Karpas-422 (cell line): ENCODE measurements at places on chromosomes 1 and 21.

DNA sequence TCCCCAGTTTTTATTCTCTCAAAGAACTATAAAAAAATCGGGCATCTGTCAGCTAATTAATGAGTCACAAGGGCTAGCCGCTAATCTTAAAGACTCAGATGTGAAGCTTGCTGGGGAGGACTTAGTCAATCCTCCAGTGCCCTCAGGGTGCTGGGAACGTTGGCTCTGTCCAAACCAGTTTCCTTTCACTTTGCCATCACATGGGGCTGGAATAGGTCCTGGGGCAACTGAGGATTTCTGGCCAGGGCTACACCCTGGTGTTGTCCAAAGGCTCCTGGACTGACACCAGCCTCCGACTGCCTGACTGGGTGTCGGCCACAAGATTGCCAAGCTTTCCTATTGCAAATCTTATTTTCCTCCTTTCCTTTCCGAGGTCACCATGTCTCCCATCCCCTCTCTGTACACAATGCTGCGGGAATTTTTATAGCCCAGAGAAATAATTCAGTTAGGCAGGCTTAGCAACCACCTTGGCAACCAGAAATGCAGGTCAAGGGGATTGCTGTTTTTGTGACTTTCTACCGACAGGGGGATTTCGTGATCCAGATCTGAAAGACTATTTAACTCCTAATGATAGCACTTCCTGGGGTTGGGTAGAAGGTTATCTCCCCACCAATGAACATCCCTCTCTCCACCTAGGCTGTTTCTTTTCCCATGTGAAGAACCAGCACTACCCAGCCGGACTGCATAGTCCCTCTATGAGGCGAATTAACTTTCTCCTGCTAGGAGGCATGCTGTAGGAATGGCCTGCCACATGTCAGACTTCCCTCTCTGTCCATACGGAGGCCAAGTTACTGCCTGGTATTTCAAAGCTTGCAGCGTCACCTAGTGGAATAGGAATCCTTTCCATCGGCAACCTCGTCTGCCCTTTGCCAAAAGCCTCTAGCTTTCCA, 29.9 kb upstream of the CTBS start:
- no peaks in the 10 kb centered on the region for H3K36me3 ChIP-seq
- H3K4me1 ChIP-seq = no peaks in the 10 kb centered on the region
- H3K4me3 ChIP-seq = no peak overlapping the region
- H3K27ac ChIP-seq = no peak overlapping the region
- no peaks in the 10 kb centered on the region for H3K27me3 ChIP-seq

- no peak for DNase-seq
- no peaks in the 10 kb centered on the region for H3K27me3 ChIP-seq
- no peak overlapping the region for H3K27ac ChIP-seq
- H3K4me1 ChIP-seq = no peaks in the 10 kb centered on the region
- no peaks in the 10 kb centered on the region for H3K36me3 ChIP-seq
- no peak overlapping the region for H3K4me3 ChIP-seq
These were observed 364.2 kb upstream of the ZP4 start for GRCh38 chr1:238254935-238255334.

DNA sequence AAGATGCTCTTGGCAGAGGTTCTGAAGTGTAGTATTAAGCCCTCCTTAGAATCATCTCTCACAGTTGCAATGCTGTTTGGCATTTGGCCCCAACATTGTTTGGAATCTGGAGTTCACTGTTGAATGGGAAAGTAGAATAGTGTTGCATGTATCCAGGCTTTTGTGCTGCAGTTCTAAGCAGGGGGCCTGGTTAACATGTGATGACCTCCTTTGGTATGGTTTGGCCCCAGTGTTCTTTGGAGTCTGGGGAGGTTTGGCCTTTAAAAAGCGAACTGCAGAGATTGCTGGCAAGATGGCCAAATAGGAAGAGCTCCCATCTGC, 61.8 kb upstream of the PLD5 start:
- H3K36me3 ChIP-seq = no peaks in the 10 kb centered on the region
- H3K27ac ChIP-seq = no peak overlapping the region
- H3K4me1 ChIP-seq = no peaks in the 10 kb centered on the region

DNA sequence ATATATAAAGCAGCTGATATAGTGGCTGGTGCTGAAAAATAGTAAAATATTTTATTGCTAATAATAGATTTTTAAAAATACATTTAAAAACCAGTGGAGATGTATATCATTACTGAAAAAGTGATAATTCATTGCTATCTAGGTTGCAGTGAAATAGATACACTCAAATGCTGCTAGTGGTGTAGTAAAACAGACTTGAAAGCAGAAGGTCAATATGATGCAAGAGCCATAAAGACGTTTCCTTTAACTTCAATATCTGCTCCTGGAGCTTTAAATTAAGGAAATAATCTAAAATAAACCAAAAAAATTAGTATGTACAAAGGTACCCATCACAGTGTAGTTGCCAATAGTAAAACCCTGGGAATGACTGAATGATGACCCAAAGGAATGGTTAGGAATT, 26.2 kb downstream of the RHEX start:
- no peak for DNase-seq
- H3K36me3 ChIP-seq = no peaks in the 10 kb centered on the region
- H3K4me1 ChIP-seq = no peaks in the 10 kb centered on the region
- no peak overlapping the region for H3K4me3 ChIP-seq
- no peaks in the 10 kb centered on the region for H3K27me3 ChIP-seq
- H3K27ac ChIP-seq = no peak overlapping the region

DNA sequence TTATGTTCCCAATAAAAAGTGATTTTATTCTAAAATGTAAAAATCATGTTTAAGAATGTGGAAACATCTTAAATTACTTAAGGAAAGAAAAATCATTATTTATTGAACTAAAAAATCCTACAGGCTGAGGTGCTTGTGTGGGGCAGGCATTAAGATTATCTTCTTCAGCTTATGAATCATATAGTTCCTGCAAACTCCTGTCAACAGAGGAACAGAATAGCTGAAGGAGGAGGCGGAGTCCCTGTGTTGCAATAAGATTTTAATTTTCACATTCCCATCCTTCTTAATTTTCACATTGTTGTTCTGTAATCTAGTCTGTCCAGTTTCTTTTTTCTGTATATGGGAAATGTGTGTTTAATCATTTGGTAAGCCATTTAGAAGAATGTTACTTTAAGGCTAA, 20.6 kb upstream of the OLFML3 start:
- no peak overlapping the region for H3K4me3 ChIP-seq
- DNase-seq = no peak
- no peaks in the 10 kb centered on the region for H3K27me3 ChIP-seq
- no peak overlapping the region for H3K27ac ChIP-seq
- no peaks in the 10 kb centered on the region for H3K4me1 ChIP-seq

DNA sequence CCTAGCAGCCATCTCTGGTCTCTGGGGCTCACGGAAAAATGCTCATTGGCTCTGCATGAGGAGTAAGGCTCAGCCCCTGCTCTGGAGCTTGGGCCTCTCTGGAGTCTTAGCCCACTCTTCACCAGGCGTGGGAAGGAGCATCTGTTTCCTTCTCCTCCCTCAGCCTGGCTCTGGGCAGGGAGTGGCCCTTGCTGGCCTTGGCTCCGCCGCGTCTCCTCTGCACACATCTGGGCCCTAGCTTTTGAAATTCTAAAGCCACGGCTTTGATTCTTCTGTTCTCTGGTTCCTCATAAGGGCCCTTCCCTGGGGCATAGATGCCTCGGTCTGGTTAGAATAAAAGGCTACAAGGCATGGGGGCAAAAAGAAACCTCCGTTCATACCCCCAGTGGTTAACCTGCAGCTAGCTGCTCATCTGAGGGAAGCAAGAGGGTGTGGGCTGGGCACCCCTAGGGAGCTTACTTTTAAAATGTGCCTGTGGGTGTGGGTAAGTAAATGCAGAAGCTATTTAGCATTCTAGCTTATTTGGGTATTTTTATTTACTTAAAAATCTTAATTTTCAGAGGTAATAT, 145.6 kb downstream of the CAMTA1 start:
- H3K4me3 ChIP-seq = peak overlapping the region; percentile 61
- no peaks in the 10 kb centered on the region for H3K27me3 ChIP-seq
- peaks cover 49% of the 10 kb centered on the region for H3K4me1 ChIP-seq
- DNase-seq = peak; percentile 92
- H3K36me3 ChIP-seq = no peaks in the 10 kb centered on the region

GRCh38 chr21:31252091-31252490, 92.0 kb downstream of the TIAM1 start:
- no peaks in the 10 kb centered on the region for H3K4me1 ChIP-seq
- H3K27me3 ChIP-seq = no peaks in the 10 kb centered on the region
- DNase-seq = no peak
- no peaks in the 10 kb centered on the region for H3K36me3 ChIP-seq
- no peak overlapping the region for H3K27ac ChIP-seq

DNA sequence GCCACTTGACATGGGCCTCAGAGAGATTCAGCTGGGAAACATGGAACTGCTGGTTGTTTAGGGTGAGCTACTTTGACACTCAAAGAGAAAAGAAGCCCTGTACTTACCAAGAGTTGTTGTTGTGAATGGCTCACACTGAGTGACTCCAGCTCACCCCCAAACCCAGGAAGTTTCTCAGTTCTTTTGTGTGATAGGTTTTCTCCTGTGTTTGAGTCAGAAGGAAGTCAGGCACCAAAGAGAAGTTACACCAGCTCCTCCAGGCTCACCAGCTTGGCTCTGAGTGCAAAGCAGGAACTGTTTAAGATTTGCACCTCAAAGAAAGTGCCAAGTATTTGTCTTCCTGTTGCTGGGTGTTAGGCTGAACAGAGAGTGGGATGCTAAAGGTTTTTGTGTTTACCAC, 111.2 kb upstream of the PROX1 start:
- no peak for DNase-seq
- no peak overlapping the region for H3K27ac ChIP-seq
- no peaks in the 10 kb centered on the region for H3K4me1 ChIP-seq
- H3K4me3 ChIP-seq = no peak overlapping the region

DNA sequence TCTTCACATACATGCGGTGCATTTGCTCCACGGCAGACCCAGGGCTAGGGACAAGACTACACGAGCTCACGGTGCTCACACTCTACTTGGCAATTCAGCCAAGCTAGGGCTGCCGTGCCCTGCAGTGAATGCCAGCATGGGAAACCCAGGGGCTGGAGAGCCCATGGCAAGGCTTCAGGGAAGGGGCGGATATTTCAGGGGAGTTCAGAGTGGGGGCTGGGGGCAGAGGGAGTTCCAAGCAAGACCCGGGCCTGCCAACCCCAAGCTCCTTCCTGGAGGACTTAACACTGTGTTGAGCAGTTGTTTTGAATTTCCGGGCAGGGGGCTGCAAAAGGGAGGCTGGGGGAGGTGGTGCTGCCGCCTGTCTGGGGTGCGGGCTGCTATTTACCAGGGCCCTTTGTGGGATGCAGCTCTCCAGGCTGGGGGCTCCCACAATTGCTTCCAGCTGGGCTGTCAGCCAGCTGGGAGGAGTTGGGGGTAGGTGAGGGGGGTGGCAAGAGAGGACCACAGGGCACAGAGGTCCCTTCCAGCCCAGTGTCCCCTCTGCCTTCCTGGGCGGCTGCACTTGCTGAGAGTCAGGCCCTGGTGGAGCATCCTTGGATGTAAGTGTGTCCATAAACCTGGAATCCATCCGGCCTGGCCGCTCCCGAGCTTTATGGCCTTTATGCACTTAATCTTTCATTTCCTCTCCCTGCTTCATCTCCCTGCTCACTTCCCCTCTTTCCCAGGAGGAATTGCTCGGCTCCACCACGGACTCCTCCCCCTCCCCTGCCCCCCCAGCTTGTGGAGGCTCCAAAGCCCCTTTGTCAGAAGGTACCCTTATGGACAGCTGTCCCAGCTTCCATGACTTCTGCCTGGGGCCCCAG, 55.8 kb upstream of the SSBP3 start:
- peak; percentile 10 for DNase-seq
- no peak overlapping the region for H3K27ac ChIP-seq
